Panc1 (cell line): ENCODE measurements at places on chromosomes 1 and 21.
A peak's percentile ranks its signal among the peaks of the same experiment; 100 is the strongest.

GRCh38 chr1:189623336-189623735 lies 854.3 kb downstream of the BRINP3 start:
- no peak for DNase-seq

- peak; percentile 48 for DNase-seq
Measured at GRCh38 chr1:15341634-15342407, 67.9 kb upstream of the EFHD2 start.

- DNase-seq: no peak
Measured at GRCh38 chr1:42136466-42136865, 16.7 kb upstream of the GUCA2B start.

DNA sequence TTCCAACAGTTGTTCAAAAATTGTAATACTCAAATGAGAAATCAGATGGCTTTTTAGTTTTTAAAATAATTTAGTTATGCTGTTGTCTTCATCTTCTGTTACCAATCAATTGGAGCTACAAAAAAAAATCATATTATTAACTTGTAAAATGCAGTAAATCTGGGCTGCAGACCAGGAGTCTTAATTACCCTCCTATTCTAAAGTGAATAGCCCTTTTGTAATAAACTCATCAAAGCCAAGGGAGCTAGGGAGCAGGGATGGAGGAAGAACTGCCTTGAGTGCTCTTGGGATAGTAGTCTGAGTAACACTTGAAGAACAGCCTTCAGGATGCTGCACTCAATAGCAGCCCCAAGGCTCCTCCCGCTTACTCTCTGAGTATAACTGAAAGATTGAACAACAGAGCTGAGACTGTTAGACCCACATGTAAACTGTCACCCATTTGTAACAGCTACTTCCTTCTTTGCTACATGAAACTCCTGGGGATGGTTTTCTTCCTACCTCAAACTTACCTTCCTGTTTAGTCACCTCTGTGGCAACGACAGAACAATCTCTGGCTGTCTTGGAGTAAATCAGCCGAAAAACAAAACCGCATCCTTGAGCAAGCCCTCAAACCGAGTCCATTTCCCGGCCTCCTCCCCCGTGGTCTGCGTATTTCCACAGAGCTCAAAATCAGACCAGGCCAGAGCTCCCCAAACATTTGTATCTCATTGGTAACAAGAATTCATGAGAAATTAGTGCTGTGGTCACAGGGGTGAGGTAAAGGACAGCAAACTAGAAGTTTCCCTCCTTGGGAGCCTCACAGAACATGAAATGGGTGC lies 55.9 kb downstream of the CD58 start:
- no peak for DNase-seq

DNA sequence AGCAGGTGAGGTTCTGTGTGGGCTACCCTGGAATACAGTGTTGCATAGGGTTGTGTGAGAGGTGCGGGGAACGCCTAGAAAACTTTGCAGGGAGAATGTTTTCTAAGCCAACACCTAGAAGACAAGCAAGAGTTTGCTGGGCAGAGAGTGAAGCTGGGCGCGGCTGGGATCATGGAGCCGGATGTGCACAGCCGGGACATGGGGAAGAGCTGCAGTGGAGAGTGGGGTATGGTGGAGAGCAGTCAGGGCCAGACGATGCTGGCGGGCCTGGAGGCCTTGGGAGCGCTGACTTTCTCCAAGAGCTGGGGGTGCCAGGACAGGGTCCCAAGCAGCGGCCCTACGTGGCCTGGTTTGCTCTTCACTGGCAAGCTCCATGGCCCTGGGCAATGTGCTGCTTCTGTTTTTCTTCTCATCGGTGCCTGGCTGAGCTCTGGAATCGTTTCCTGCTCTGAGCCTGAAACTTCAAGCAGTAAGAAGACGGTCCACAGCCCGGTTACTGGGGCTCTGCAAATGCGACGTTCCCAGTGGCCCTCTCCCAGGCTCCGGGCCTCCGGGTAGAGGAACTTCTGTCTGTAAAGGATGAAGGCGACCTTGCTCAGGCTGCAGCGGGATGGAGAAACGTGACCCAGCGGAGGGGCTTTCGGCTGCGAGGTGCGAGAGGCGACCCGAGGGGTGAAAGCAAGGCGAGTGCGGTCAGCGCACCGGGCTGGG lies 51.9 kb upstream of the CD34 start:
- DNase-seq: no peak

- DNase-seq: no peak
Measured at GRCh38 chr1:237199026-237199425, 157.0 kb downstream of the RYR2 start.

GRCh38 chr1:29931477-29932175 lies 695.3 kb downstream of the PTPRU start:
- DNase-seq: no peak

DNA sequence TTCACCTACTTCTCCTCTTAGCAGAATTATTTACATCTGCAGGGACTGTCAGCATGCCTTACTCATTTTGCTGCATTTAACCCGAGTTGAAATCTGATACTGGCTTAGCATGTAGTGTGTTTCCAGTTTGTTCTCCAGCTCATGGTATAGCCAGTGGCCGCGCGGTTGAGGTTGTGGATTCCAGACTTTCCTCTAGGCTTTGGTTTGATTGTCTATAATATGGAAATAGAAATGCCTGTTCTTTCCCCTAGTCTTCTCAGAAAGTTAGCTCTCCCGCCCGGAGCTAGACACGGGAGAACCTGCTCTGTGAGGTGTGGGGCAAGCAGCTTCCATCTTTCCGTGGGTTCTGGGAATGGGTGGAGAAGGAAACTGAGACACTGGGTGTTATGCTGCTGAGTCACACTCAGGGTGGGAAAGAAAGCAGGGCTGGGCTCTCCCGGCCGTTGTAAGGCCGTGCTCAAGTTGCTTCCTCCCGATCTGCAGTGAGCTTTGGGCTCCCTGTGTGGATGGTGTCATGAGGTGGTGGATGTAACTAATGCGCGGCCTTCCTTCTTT lies 206.8 kb upstream of the TMEM51 start:
- no peak for DNase-seq

DNA sequence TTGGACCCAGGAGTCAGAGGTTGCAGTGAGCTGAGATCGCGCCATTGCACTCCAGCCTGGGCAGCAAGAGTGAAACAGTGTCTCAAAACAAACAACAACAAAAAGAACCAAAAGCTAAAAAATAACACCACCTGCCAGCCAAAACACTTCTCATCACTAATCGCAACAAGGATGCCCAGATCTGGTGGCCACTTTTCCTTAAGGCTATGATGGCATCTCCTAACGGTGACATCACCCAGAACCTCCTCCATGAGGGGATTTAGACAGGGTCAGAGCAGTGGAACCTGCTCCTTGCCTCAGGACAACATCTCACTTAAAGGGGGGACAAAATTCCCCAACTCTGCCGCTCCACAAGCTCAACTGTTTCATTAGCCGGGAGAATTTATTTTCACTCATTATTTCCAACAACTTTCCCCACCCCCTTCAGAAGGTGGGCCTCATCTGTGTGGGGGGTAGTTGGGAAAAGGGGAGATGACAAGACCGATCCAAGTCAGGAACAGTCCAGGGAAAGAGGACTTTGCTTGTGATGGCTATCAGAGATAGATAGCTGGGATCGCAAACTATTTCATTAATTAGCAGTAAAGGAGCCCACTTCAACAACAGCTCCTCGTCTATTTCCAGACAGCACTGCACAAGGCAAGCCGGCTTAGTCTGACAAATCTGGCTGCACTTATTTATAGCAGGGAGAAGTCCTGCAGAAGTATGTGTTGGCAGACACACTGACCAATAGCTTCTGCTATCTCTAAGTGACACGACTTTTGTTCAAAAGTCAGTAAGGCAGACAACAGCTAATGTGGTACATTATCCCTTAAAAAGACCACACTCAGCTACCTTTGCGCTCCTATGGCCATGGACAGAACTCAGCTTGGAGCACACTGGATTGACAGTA lies 2.6 kb downstream of the PABPC4 start:
- DNase-seq: no peak

DNA sequence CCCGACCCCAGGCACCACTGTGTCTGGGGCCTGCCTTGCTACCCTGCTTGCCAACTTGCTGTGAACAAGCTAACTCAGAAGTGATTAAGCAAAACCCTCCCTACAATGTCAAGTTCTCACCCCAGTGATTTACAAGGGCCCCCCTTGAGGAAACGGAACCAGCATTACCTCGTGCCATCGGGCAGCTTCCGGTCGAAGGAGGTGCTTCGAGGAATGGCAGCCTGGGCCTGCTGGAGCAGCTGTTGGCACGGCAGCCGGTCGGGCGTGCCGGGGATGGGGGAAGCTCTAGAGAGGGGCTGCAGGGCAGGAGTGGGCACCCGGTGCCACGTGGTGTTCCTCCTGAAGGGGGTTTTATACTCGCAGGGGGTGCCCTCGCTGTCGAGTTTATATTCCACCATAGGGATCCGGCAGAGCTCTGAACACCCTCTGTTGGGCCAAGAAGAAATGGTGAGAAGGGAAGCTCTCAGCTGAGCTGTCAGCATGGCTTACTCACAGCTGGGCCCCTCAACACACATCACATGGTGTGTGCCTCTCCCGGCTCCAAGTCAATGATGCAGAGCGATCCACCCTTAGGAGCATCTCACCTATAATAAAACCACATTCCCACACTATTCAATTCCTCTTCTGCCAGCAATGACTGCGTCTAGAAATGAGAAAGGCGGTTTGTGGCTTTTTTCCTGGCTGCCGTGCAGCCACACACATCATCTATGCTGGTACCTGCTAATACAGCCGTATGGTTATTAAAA lies 184.4 kb downstream of the SIPA1L2 start:
- DNase-seq: no peak

- no peak for DNase-seq
Measured at GRCh38 chr21:34536311-34536710, 24.3 kb upstream of the KCNE1 start.

DNA sequence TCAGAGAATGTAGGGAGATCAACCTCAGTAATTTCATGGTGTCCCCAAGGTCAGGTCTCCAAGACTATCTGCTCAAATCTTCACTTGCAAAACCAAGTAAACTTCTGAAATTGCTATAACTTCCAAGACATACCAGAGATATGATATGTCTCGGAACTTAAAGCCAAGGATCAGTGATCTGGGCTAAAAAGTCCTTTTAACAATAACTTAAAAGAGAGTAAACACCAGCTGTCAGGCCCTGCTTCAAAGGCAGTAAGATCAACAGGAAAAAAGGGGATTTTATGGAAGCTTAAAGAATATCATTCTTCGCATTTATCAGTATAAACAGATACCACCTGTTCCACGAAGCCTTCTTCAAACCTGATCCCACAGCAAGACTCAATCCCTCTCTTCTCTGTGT lies 13.7 kb downstream of the UBR4 start:
- no peak for DNase-seq

GRCh38 chr1:110434946-110435345 lies 16.0 kb upstream of the PROK1 start:
- DNase-seq: no peak

- DNase-seq: no peak
Measured at GRCh38 chr1:121544500-121544899, 359.7 kb downstream of the SRGAP2C start.

DNA sequence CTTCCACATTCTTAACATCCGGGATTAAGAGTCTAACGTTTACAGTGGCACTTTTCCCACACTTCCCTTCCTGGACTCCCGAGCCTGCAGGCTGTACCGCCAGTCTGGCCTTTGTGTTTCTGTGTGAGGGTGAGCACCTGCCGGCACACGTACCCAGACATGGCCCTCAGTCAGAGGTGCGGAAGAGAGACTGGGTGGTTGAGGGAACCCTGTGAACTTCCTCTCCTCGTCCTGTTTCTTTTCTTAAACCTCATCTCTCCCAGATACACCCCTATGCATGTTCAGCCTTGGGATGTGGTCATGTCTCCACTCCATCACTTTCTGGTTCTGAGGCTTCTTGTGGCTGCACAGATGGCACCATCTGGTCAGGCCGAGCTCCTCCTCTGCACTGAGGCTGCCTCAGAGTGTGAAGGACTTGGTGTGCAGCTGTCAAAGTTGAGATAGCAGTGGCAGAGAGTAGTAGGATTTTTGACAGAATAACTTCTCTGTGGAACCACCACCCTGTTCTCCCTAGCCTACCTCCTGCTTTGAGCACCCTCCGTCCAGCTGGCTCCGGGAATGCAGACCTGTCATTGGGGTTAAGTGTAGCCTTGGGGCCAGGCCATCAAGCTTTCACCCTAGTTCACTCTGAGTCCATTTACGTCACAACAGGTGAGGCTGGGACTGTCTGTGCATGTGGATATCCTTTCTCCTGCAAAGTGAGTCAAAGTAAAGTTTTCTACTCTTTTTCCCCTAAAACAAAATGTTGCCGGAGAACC lies 31.4 kb downstream of the VASH2 start:
- DNase-seq: no peak

DNA sequence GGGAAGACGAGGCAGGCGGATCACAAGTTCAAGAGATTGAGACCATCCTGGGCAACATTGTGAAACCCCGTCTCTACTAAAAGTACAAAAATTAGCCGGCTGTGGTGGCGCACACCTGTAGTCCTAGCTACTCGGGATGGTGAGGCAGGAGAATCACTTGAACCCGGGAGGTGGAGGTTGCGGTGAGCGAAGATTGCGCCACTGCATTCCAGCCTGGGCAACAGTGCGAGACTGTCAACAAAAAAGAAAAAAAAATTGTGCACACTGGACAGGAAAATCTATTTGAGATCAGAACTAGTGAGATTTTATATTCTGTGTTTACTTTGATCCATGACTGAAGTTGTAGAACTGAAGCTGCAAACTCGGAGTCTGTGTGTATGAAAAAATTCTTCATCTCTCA lies 40.2 kb downstream of the SNRPE start:
- DNase-seq: no peak

- DNase-seq: no peak
Measured at GRCh38 chr1:178593515-178593914, 80.6 kb downstream of the TEX35 start.

DNA sequence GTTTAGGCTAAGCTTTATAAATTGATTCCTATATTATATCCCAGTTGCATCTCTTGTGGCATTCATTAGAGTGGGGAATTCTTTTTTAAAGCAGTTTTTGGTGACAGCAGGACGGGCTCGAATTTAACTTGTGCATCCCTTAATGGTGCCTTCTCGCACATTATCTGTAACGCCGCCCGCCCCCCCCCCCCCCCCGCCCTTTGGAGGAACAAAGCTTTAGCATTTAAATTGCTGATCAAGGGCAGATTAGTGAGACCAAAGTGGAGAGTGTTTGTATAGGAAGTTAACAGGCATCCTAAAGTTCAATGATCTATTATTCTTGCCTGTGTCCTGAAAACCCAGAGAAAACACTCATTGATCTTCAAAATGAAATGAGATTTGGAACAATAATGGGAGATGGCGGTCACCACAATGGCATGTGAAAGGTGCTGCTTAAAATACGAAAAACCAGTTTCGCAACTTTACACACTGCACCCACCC lies 2.2 kb downstream of the LMO4 start:
- DNase-seq: no peak

- DNase-seq: no peak
Measured at GRCh38 chr1:99457381-99458165, 188.3 kb upstream of the PALMD start.

DNA sequence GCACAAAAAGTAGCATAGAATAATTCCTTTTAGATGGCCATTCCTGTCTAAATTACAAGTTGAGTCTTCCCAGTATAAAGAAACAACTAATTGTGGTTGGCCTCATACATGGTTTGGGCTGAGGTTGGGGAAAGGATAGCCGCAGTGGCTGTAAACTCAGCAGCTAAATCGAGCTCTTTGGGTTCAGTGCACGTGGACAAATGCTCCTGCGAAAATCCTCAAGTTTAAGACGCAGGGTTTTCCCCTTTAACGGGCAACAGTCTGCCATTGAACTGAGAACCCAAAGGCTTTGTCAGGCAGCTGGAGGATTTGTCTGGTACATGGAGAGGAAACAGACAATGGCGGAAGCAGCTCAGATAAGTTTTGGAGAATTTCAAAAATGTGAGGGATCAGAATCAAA lies 331.9 kb downstream of the TGFB2 start:
- no peak for DNase-seq

- no peak for DNase-seq
Measured at GRCh38 chr1:212713465-212714136, 14.0 kb upstream of the BATF3 start.
